ENCODE measurements at places on chromosomes 12 and 14.
A peak's percentile ranks its signal among the peaks of the same experiment; 100 is the strongest.

DNA sequence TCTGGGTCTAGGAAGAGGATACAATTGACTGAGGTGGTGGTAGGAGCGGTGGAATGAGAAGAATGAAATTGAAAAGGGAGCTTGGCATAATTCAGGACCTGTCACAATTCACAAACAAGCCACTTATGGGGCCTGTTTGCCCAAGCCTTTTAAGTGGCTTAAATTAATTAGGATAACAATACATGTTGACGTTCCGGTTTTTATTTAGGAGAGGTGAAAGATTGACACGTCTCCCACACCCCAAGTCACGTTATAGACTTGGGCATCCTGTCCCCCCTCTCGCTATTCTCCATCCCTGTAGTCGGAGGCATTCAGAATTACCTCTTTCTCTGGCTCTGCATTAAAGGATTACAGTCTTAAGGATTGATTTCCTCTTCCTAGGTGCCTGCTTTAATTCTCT lies 954 bp upstream of the CALCOCO1 start:
- no peak for DNase-seq

- DNase-seq, result no peak
Observed at GRCh38 chr12:92041742-92042141, 103.9 kb downstream of the BTG1 start.

DNA sequence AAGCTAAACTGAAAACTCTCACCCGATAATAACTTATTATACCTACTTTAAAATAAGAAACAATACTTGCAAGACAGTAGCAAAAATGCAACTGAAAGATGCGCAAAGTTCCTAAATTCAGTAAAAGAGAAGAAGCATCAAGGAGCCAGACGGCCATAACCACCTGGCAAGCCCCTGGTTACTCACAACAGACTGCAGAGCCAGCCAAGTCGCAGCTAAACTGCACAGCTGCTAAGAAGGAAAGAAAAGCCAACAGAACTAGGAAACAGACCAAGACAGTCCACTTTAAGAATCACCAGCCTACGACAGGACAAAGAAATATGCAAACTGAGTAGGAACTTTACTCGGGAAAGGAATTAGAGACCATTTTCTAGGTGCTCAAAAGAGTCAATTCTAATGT lies 127.9 kb downstream of the TMTC1 start:
- DNase-seq, result no peak

GRCh38 chr14:53167602-53168328 lies 14.6 kb upstream of the DDHD1 start:
- no peak for DNase-seq

- no peak for DNase-seq
Observed at GRCh38 chr14:100071545-100071944, 6.3 kb downstream of the EVL start.

- DNase-seq, result no peak
Observed at GRCh38 chr14:105039458-105040205, 18.7 kb upstream of the CDCA4 start.

DNA sequence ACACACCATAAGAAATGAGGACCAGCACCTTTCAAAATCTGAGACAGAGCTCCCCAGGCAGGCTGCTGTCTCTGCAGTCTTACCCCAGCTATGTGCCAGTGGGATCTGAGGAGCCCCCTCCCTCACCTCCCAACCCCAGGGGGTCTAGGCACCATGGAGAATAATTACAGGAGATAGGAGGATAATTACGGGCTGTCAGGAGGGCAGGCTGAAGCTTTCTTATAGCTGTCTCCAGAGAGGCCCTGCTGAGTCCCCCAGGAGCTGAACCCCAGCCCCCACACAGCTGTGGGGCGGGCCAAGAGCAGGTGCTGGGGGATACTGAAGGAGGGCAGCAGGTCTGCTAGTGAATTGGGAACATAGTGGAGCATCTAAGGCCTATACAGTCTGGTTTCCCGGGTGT lies 6.8 kb downstream of the CPNE6 start:
- DNase-seq, result no peak

DNA sequence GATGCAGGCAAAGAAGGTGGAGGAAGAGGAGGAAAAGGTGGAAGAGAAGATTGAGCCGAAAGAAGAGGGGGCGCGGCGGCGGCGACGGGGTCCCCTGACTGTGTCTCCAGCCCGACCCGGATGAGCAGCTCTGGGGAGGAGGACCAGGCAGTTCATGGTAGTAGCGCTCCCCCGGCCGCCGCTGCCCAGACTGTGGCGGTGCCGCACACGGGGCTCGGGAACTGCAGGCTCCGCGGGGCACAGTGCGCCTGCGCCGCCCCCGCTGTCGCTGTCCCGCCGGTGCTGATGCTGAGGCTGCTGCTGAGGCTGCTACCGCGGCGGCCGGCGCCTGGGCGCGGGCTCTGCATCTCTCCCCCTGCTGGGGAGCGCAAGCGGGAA lies at the start of gene KCNH5:
TSS of gene KCNH5 (minus strand) at position 225 of the 378 bp plus-strand sequence. CDS start 272 bp downstream, outside the sequence.
- DNase-seq, result peak; percentile 18

DNA sequence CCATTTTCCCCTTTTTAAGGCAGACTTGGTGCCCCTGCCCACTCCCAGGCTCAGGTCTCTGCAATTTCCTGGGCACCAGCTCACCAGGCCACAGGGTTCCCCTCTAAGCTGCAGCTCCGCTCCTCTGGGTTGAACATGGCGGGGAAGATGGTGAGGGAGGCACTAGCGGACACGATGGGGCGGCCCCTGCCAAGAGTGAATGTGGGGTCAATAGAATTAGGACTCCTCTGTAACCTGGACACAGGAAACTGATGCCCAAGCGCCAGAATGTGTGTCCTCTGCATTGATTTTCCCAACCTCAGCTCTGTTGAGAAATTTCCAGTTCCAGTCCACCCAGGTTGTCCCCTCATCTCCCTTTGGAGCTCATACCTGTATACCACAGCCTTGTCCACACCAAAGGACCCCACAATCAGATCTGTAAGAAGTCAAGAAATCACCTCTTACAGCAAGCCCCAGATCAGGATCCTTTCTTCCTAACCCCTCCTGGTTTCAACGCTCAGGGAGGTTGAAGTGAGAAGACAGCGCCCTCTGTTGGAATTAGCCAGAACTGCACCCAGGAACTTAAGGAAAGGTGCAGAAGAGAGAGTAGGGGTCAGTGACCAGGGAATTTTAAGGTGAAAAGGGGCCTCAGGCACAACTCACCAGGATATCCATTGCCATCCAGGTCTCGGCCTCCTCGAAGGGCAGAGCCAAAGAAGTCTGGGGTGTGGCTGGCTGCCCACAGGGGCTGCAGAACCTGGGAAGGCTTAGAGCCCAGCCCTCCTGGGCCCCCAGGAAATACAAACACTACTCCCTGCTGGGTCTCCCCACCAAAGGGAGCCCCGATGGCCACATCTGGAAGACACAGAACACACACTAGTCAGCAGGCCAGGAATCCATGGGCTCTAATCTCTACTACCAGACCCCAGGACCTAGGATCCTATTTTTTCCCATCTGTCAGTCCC lies 14.7 kb downstream of the ITGA5 start:
- DNase-seq, result peak; percentile 53

GRCh38 chr12:109681986-109682707 lies 31.5 kb upstream of the FAM222A start:
- DNase-seq, result no peak

DNA sequence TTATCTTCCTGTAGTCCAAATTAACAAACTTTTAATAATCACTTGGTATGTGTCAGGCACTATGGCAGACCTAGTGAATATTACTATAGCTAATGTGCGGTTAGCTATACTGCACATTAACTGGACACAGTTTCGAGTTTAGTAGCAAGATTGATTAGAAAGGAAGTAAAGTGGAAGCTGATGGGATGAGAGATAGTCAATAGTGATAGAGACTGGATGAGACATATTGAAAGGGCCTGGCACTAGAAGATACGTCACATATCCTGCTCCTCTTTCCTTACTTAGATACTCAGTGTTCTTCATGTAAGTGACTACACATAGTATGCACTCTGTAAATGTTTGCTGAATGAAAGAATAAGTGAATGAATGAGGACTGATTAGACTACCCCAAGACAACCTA lies 5.5 kb downstream of the TBK1 start:
- no peak for DNase-seq

DNA sequence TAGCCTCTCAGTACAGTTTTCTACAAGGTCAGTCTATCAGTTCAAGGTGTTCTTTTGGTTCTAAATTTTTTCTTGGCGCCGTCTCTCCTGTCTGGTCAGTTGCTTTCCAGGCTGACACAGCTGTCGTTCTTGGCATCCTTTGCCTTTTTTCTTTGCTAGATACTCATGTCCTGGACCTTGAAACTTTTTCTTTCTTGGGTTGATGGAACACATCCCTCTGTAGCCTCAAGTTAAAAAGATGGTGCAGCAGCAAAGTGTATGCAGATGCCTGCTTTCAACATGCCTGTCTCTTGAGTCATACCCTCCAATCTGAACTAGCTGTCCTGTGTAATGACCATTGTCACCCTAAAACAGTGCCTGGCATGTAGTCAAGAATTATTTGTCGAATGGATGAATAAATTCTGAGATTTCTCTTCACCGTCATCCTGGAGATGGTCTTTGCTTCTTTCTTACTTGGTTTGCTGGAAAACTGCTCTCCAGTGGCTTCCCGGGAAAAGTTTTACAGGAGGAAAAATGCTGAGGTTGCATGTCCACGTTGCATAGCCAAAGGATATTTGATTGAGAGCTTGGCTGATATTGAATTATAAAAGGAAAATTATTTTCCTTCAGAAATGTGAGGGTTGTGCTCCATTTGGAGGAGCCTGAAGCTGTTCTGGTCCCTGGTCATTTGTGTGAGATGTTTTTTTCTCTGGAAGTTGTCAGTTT lies 4.6 kb downstream of the NYNRIN start:
- DNase-seq, result no peak
